Mucosa of gallbladder (tissue), 1 donor: ENCODE measurements at places on chromosomes 3 and 15.

GRCh38 chr3:31707286-31707685 lies 174.6 kb downstream of the STT3B start:
- DNase-seq: no peak

DNA sequence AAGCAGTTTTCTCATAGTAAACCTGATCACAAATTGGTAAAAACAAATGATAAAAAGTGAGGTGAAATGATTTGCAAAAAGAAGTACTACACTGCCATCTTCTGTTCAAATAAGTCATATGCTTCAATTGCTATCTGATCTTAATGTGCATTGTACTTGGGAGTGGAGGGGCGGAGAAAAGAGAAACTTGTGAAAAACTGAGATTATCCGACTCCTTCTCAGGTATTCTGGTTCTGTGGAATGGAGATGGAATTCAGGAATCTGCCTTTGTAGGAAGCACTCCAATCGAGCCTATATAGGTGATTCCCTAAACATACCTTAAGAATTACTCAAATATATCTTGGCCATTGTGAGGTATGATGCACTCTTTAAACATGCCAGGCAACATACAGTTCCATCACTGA lies 180.6 kb downstream of the CHL1 start:
- DNase-seq: no peak

DNA sequence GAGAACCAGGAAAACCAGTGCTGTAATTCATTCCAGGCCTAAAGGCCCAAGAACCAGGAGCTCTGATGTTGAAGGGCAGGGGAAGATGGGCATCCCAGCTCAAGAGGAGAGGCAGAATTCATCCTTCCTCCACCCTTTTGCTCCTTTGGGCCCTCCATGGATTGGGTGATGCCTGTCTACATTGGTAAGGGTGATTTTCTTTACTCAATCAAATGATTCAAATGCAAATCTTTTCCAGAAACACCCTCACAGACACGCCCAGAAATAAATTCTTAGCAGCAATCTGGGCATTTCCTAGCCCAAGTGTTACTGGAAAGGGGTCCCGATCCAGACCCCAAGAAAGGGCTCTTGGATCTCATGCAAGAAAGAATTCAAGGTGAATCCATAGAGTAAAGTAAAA lies 17.6 kb upstream of the APOD start:
- DNase-seq: no peak

- no peak for DNase-seq
Observed at GRCh38 chr3:174331095-174331800, 527.9 kb upstream of the NAALADL2 start.

GRCh38 chr3:70277304-70277703 lies 35.1 kb downstream of the MDFIC2 start:
- DNase-seq: no peak

- DNase-seq: no peak
Observed at GRCh38 chr3:188008582-188009213, 145.3 kb upstream of the LPP start.

DNA sequence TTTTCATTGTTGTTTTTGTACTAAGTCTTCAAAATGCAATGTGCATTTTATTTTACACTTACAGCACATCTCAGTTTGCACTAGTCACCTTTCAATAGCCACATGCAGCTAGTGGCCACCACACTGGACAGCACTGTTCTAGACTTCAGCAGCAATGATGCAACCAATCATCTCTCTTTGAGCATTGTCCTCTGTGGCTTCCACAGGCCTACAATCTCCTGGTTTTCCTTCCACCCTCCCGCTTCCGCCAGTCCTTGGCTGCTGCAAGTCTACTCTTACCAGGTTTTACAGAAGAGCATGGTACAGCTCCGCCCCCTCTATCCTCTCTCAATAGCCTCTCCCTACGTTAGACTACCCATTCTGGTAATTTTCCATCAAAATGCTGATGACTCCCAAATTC lies 25.1 kb upstream of the FSIP1 start:
- no peak for DNase-seq

DNA sequence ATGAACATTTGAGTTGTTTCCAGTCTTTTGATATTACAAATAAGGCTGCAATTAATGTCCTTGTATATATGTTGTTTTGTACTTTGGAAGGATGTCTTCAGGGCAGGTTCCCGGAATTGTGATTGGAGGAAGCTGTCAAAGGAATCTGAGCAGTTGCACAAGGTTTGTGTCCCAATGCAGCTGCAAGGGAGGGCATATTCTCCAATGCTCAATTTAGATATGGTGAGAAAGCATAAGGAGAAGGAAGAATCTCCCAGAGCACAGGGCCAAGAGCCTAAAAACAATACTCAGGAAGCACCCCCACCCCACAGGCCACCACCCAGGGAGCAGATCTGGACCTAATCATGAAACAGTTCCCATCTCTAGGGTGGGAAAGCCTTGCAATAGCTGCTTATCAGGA lies 228.0 kb upstream of the LRRFIP2 start:
- DNase-seq: no peak

- no peak for DNase-seq
Observed at GRCh38 chr3:172616031-172616461, 92.8 kb upstream of the TNFSF10 start.

DNA sequence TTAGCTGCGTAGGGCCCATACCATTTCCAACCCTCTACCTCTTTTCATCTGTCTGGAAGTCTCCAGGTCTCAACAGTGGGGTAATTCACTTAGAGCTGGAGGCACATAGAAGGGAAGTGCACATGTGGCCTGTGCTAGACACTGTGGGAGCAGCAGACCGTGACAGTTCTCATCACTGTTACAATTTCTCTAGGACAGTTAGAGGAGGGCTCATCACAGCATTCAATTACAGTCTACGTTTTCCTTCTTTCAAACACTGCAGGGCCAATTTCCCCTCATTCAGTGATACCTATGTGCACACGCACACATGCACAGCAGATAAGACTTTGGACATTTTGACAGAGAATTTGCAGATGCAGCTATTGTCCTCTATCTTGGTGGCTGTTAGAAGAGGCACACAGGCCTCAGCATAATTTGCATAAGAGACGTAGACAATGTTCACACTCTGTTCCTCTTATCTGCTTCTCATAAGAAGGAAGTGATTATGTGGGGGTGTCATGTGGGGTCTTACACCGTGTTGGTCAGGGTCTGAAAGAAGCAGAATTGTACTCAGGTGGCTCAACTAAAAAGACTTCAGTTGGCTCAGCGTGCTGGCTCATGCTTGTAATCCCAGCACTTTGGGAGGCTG lies 12.6 kb upstream of the HRG start:
- no peak for DNase-seq

GRCh38 chr3:157135671-157136396 lies 24.1 kb downstream of the CCNL1 start:
- no peak for DNase-seq

DNA sequence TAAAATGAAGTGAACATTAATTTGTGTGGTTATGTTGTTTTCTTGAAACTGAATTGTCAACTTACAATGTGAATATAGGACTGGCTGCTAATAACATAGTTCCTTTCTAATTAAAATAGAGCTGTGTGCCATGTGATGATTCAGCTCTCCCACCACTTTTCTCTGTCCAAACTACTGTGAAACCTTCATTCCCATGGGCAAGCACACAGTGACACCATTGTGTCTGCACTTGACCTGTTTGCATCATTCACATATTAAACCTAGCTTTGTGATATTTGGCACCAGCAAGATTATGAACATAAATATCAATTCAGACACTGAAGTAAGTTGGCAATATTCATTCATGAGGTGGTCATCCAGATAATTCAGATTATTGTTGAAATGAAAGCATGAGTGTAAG lies 78.8 kb upstream of the TCF12 start:
- no peak for DNase-seq

DNA sequence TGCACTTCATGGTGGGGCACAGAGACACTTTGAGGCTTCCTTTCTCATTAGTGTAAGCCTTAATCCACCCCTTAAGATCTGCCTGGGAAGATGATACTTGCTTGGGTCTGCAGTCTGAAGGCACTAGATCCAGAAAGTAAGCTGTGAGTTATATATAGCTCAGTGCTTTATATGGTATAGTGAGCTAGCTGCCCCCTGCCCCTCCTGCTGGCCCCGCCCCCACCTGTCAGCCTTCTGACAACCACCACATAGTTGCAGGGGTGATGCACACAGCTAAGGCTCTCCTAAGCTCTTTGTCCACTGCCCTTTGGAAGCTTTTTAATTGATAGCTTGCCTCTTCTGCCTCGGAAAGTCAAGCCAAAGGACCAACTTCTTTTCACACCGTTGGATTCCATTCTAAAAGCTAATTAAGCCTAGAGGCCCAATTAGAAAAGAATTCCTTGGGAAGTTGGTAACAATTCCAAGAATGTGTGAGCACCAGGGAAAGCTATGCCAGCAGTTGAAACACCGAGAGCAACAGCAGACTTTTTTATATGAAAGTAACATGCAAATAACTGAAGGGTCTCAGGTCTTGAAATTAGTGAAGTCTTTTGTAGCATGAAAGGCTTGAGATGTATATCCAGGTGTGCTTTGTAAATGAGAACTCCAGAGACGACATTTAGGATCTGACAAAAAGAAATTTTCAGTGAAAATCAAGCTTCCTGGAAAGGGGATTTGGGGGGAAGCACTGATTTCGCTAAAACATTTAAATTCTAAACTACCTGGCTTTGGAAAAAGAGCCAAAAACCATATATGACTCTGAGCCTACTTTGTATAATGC lies 2.3 kb downstream of the TPM1 start:
- peak; percentile 41 for DNase-seq

- DNase-seq: no peak
Observed at GRCh38 chr3:20752416-20752815, 566.4 kb upstream of the SGO1 start.

DNA sequence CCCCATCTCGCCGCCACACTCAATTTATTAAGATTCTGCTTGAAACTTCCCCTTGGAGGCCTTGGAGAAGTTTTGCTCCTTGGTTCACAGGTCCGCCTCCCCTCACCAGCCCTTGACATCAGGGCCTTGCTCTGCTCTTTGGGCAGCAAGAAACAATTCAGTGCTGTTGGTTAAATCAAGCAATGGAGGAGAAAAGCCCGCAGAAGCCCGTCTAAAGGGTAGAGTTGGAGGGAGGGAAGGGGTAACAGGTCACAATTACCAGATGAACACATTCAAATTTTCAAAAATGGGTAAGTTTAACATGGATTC lies 429 bp downstream of the PARP9 start:
- peak; percentile 12 for DNase-seq

GRCh38 chr15:31305796-31306425 lies 20.7 kb upstream of the KLF13 start:
- DNase-seq: peak; percentile 2
